Osteoblast (primary cell): ENCODE measurements at places on chromosomes 4 and X. TPM values are rescaled to one million over a fixed set of nuclear protein-coding genes. Genes with fewer than 3 reads are reported as not detected.

Gene LAMTOR3
- total RNA-seq, result 39.5 and 42.0 TPM in 2 replicates

Gene NMU
- total RNA-seq, result not detected in 2 replicates

Gene OCRL
- 18.1 and 18.9 TPM in 2 replicates for total RNA-seq

Gene KDR
- total RNA-seq, result not detected in 2 replicates

Gene CACNA1F
- not detected in 2 replicates for total RNA-seq

Gene ABHD18
- 8.3 and 10.1 TPM in 2 replicates for total RNA-seq

Gene HELT
- not detected in 2 replicates for total RNA-seq

Gene NALF2
- total RNA-seq, result not detected in 2 replicates

Gene FGF13
- 0.36 TPM in 1 of 2 replicates, not detected in the other for total RNA-seq

Gene NIPAL1
- total RNA-seq, result under 0.01 and 0.29 TPM in 2 replicates

Gene TRIML2
- under 0.01 TPM in 1 of 2 replicates, not detected in the other for total RNA-seq

Gene AMBN
- not detected in 2 replicates for total RNA-seq

Gene DSPP
- total RNA-seq, result not detected in 2 replicates

Gene CTAG1B
- not detected in 2 replicates for total RNA-seq

Gene GATA1
- not detected in 2 replicates for total RNA-seq

Gene MAGEB17
- total RNA-seq, result not detected in 2 replicates

Gene SGMS2
- total RNA-seq, result 148 and 149 TPM in 2 replicates

Gene HSD17B10
- total RNA-seq, result 41.5 and 48.5 TPM in 2 replicates

Gene EDA2R
- 13.4 and 17.1 TPM in 2 replicates for total RNA-seq

Gene UBL4A
- 30.4 and 31.5 TPM in 2 replicates for total RNA-seq

Gene ETDA
- not detected in 2 replicates for total RNA-seq

Gene GPC4
- 8.3 TPM in 2 replicates for total RNA-seq

Gene NR0B1
- total RNA-seq, result 0.59 TPM in 1 of 2 replicates, not detected in the other

Gene TEX11
- not detected in 2 replicates for total RNA-seq

Gene NDNF
- total RNA-seq, result 9.8 and 11.5 TPM in 2 replicates

Gene FDCSP
- total RNA-seq, result not detected in 2 replicates

Gene ABCG2
- total RNA-seq, result 0.36 and 0.59 TPM in 2 replicates

Gene KLB
- total RNA-seq, result not detected in 2 replicates

Gene RASL11B
- under 0.01 TPM in 1 of 2 replicates, not detected in the other for total RNA-seq

Gene FAM53A
- 3.8 and 4.3 TPM in 2 replicates for total RNA-seq

Gene KCNE5
- total RNA-seq, result 0.29 and 0.36 TPM in 2 replicates

Gene ESX1
- total RNA-seq, result not detected in 2 replicates

Gene STK32B
- total RNA-seq, result 1.1 and 2.7 TPM in 2 replicates

Gene PNMA6A
- total RNA-seq, result 1.1 and 1.2 TPM in 2 replicates

Gene ANOS1
- 1.1 and 1.5 TPM in 2 replicates for total RNA-seq

Gene FHIP1A
- total RNA-seq, result 4.4 and 4.7 TPM in 2 replicates

Gene DDX53
- not detected in 2 replicates for total RNA-seq

Gene EPGN
- 1.1 and 1.2 TPM in 2 replicates for total RNA-seq

Gene GLOD5
- not detected in 2 replicates for total RNA-seq

Gene STPG2
- under 0.01 and 0.29 TPM in 2 replicates for total RNA-seq

Gene SLITRK2
- total RNA-seq, result not detected in 2 replicates

Gene ARX
- total RNA-seq, result not detected in 2 replicates

Gene FATE1
- total RNA-seq, result not detected in 2 replicates

Gene CCDC158
- total RNA-seq, result 0.36 and 0.59 TPM in 2 replicates

Gene TMEM154
- total RNA-seq, result 1.8 and 2.9 TPM in 2 replicates

Gene SH3TC1
- total RNA-seq, result 3.5 and 3.6 TPM in 2 replicates

Gene TMEM185A
- 16.6 and 18.0 TPM in 2 replicates for total RNA-seq

Gene OTOP1
- total RNA-seq, result not detected in 2 replicates

Gene LANCL3
- 0.29 and 0.72 TPM in 2 replicates for total RNA-seq

Gene ARSJ
- total RNA-seq, result 18.6 and 24.6 TPM in 2 replicates

Gene MTMR8
- total RNA-seq, result 0.72 and 1.2 TPM in 2 replicates
